ENCODE measurements at places on chromosomes 7 and 10. TPM values are rescaled to one million over a fixed set of nuclear protein-coding genes. Genes with fewer than 3 reads are reported as not detected.

DNA sequence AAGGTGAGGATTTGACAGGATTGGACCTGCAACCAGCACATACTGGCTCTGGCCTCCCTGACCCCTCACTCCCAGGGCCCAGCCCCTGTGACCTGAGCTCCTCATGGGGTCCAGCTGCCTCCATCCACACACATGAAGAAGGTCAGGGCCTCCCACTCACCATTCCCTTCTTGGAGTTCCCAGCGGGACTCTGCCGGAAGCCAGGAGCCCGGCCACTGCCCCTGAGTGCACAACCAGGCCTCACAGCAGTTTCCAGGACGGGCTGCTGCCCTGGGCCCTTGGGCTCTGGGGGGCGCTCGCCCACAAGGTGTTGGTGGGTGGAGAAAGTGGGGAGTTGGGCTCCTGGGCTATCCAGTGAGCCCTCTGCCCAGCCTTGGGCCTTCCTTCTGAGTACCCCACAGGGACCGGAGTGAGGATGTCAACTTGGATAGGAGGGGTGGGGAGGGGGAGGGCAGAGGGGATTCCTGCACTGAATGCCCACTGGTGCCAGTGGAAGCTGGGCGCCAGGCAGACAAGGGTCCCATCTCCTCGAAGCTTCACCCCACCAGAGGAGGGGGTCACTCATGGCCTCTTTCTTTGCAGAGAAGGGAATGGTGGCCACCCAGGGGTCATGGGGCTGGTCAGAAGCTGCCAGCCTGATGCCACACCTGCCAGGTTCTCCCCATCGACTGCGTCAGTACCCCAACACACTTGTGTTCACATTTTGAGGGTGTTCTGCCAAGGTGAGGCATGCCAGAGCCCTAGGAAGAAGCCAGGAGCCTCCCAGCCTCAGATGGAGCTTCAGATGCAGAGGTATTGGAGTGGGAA lies 115.3 kb downstream of the PTPN20 start:
- peak; percentile 34 for DNase-seq

The AZGP1 gene
- 0.27 TPM for total RNA-seq

The TLX1 gene
- total RNA-seq: not detected

- DNase-seq: no peak
Observed at GRCh38 chr7:36707465-36707864, 16.8 kb downstream of the AOAH start.

DNA sequence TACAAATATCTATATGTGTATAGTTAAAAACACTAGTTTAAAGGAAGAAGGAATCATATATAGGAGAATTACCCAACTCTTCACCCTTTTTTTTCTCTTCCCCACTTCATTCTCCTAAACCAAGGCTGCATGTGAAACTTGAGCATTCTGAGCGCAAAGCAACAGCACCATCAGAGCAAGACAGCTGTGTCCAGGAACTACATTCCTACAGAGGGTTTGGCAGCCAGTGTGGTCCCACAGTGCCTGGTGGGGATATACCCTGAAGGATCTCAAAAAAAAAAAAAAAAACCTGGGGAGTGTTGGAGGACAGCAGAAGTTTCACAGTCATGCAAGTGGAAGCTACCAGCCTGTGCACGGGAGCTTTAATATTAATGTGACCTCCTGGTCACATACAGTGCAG lies 310.4 kb downstream of the CTNNA3 start:
- no peak for DNase-seq

GRCh38 chr10:10160821-10161312 lies 856.8 kb upstream of the CELF2 start:
- DNase-seq: no peak
